ENCODE measurements at places on chromosomes 5 and 9.

GRCh38 chr9:133558191-133559126, 24.0 kb downstream of the ADAMTSL2 start:
- no peak for DNase-seq

DNA sequence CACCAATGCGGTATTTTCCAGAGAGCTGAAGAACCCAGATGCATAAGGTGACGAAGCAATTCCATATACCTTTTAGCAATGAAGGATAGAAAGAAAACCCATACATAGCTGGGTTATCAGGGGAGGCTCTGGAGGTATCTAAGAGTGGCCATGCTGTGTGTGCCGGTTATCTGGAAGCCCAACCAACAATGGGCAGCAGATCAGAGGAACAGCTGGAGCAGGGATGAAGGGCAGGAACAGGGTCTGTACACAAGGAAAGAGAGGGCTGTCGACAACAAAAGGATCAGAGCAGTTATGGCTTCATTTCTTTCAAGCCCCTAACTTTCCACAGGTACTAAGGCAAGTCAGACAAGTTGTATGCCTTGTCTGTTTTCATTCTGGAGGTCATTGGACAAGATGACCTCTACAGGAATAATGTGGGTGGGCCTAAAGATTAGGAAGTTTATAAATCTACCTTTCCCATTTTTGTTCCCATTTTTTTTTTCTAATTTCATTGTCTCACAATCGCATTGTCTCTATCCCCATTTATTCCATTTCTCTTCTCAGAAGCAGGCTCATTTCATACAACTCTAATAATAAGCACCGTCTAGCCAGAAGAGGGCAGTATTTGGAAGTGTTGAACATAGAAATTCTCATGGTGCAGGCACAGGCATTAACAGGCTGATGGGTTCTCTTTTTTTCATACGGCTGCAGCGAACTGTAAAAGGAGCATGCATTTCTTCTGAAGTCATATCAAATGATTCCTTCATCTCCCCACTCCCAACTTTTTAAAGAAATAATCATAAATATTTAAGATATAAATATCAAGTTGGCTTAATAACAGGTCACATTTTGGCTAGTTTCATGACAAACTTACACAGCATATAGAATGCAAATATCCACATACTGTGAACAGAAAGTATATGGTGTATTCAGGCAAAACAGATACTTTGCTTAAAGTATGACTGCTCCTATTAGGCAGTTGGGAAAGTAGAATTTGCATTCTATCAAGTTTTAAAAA, 63.5 kb downstream of the ZNF474 start:
- no peak for DNase-seq

GRCh38 chr9:120677965-120678364, 36.3 kb downstream of the MEGF9 start:
- no peak for DNase-seq

DNA sequence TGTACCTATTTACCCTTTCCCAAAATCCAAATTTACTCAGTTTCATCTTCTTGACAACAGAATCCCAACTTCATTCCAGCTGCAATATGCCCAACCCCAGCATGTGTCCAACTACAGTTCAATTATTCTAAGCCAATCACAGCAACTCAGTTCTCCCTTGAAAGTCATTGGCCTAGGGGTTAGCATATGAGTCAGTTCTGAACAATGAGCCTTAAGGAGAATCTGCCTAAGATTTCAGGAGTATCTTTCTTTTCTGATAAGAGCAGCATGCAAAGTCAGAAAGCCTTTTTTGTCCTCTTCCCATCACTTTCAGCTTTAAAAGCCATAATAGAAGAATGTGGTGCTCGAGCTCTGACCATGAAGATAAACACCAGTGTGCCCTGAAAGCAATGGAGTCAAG, 44.4 kb upstream of the RASGRF2 start:
- no peak for DNase-seq

GRCh38 chr5:168364750-168365550, 73.5 kb downstream of the WWC1 start:
- DNase-seq = no peak

DNA sequence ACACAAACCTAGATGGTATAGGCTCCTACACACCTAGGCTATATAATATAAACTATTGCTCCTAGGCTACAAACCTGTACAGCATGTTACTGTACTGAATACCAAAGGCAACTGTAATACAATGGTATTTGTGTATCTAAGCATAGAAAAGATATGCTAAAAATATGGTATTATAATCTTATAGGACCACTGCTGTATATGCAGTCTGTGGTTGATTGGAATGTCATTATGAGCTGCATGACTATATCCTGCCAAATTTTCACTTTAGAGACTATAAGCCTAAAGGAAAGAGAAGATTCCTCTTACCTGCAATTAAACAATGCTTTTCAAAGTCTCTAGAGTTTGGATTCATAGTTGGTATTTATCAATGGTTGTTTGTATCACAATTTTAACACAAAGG, 24.7 kb upstream of the ACOT12 start:
- no peak for DNase-seq

GRCh38 chr9:98993570-98993945, 49.9 kb downstream of the COL15A1 start:
- no peak for DNase-seq

DNA sequence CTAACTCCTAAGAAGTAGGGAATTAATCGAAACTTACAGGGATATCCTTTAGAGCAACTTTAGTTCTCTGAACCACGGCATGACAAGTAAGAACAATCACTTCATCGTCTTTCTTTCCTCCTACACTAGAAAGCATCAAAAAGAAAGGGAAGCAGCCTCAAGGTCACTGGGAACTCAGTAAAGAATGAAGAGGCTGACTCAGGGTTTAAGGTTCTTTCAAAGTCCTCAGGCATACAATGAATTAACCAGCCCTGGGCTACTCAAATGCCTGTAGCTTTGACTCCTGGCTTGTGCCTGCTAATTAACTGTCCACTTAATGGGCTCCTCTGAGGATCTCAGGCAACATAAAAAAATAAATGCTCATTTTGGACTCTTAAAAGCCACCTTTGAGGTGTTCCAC, 102.0 kb downstream of the TRIM32 start:
- no peak for DNase-seq

Measured in cortex of kidney (tissue), 1 donor.